ENCODE measurements at places on chromosomes 6 and 20.

DNA sequence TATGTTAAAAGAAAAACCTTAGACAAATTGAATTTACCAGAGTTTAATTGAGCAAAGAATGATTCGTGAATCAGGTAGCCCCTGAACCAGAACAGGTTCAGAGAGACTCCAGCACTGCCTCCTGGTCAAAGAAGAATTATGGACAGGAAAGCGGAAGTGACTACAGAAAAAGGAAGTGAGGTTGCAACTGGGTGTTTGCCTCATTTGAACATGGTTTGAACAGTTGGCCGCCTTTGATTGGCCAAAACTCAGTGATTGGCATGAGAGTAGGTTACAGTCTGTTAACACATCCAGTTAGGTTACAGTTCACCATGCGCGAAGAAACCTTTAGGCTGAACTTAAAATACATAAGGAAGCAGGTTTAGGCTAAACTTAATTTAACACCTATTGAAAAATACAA lies 248.8 kb downstream of the TFAP2A start:
- no peak for DNase-seq

GRCh38 chr20:18663932-18664331 lies 76.1 kb downstream of the DTD1 start:
- no peak for DNase-seq

DNA sequence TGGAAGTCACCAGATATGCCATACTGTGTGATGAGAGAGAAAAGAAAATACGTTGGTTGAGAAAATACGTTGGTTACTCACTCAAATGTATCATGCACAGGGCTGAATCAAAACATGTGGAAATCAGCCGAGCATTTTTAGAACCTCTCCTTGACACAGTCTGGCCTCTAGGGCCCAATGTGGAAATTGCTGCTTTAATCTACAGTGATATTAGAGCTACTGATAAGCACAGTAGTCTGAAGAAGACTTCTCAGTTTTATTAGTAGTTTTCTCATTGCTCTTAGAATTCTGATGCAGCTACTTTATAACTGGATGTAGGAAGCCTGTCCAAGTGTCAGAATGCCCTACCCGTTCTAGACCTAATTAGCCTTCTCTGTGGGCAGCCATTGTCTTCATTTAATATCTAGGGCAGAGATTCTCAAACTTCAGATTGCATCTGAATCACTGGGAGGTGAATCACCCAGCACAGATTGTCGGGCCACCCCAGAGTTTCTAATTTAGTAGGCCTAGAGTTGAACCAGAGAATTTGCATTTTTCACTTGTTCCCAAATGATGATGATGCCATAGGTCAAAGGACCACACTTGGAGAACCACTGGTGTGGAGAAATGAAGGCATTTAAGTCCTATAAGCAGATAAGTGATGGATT lies 229.1 kb downstream of the PLCB1 start:
- no peak for DNase-seq

- peak; percentile 70 for DNase-seq
Measured at GRCh38 chr20:50278684-50279531, 88.3 kb downstream of the CEBPB start.

DNA sequence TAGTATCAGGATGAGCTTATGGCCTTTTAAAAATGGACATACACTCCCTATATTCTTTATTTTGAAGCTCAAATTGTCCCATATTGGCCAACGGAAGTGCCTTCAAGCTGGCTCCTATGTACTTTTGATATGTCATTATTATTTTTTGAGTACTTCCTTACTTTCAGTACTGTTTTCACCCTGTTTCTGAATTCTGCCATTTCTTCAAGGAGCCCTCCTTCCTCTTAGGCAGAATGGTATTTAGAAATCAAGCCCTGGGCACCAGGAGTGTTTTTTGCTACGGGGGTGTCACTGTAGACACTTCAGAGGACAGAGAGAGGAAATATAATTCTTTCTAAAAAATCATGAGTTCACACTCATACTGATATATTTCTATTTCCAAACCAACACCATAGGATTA lies 5.5 kb upstream of the MYLK4 start:
- DNase-seq = no peak

- no peak for DNase-seq
Measured at GRCh38 chr6:149013586-149014344, 266.9 kb downstream of the UST start.

DNA sequence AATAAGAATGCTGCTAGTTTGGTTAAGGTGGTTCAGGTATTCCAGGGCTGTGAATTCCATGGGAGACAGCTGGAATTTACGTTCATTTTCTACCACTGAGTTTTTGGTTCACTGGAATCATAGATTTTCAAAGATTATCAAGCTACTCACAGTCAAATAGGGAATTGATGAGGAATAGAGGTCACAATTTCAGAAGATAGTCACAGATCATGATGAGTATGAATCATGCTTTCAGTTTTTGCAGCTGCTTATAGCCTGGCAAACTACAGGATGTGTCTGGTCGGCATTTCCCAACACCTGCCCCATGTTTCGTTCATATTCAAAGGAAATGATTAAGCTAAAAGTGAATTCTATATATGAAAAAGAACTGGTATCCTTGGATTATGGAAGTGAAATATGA lies 58.7 kb downstream of the BCKDHB start:
- DNase-seq = no peak

DNA sequence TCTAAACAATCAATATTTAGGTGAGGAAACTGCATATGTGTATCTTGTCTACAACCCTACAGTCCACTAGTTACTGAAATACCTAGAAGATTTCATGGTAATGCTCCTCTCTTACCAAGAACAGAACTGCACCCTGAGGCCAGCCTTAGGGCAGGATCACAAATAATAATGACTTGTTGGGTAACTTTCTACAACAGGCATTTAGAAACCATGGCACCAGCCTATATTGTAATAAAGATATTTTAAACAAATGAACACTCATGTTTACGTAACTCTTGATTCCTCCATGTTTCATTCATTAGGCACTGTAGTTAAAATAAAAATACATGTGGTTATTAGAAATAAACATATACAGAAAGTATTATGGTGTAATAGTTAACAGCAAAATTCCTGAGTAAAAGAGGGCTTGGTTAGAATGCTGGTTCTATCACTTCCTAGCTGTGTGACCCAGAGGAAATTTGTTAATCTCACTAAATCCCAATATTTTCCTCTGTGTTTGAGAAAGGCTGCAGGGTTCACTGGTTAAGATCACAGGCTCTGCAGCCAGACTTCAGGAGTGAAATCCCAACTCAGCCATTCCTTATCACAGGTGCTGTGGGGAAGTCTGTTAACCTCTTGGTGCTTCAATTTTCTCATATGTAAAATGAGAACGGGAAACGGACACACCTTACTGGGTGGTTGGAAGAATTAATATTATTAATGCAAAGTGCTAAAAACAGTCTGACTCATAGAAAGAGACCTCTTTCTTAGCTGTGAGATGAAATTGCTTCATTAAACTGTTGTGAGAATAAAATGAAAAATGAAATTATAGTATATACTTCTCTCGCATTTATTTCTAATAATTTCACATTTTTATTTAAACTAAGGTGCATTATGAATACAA lies 8.5 kb downstream of the HMGN3 start:
- no peak for DNase-seq

- DNase-seq = peak; percentile 62
Measured at GRCh38 chr6:41306187-41306854, 19.8 kb upstream of the TREM1 start.

DNA sequence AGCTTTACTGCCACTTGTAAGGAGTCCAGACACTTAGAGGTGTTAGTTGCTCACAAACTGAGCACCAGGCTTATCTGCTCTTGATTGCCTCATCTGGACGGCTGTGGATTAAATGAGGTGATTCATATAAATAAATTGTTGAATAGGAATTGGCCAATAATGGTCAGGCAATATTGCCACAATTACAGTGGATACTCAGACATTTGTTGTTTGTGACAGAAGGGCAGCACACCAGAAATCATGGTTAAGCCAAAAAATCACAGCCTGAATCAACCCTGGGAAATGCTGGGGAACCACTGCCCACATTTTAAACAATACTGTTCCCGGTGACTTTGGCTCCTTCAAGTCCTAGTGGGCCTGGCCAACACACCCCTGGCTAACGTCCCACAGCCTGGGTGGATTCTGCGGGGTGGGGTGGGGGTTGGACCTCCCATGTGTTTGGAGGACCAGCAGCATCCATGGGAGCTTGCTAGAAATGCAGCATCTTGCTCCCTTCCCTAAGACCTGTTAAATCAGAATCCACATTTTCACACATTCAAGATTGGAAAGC lies 29.5 kb upstream of the SPDEF start:
- no peak for DNase-seq

- DNase-seq = no peak
Measured at GRCh38 chr6:154529957-154530356, 19.5 kb upstream of the CNKSR3 start.

Data from K562 (cell line).